ENCODE measurements at places on chromosomes 7 and 10. TPM values are rescaled to one million over a fixed set of nuclear protein-coding genes. Genes with fewer than 3 reads are reported as not detected.

SPDYE16 gene
- not detected for total RNA-seq

CROT gene
- 5.3 TPM for total RNA-seq

CC2D2B gene
- not detected for total RNA-seq

GNAT3 gene
- not detected for total RNA-seq

POLR2J3 gene
- total RNA-seq = 14.5 TPM

GPR141 gene
- not detected for total RNA-seq

AMZ1 gene
- 0.03 TPM for total RNA-seq

LRMDA gene
- 3.8 TPM for total RNA-seq

CPEB3 gene
- 0.44 TPM for total RNA-seq

GOLGA7B gene
- 3.9 TPM for total RNA-seq

TRPV5 gene
- not detected for total RNA-seq

PRKCQ gene
- 3.5 TPM for total RNA-seq

GHRHR gene
- not detected for total RNA-seq

FRAT1 gene
- 1.7 TPM for total RNA-seq

SPDYE9 gene
- total RNA-seq = not detected

TUBAL3 gene
- 0.19 TPM for total RNA-seq

SVOPL gene
- total RNA-seq = not detected

NUPR2 gene
- total RNA-seq = not detected

XRCC2 gene
- 3.3 TPM for total RNA-seq

NME8 gene
- not detected for total RNA-seq

MYL7 gene
- total RNA-seq = not detected

NUTM2E gene
- 0.25 TPM for total RNA-seq

TFR2 gene
- total RNA-seq = 2.4 TPM

FAM13C gene
- total RNA-seq = 0.05 TPM

GATA3 gene
- total RNA-seq = 3.9 TPM

CELF2 gene
- 0.16 TPM for total RNA-seq
